ENCODE measurements at places on chromosomes 3 and 15.
A peak's percentile ranks its signal among the peaks of the same experiment; 100 is the strongest.

GRCh38 chr3:194344012-194344411, 7.1 kb downstream of the CPN2 start:
- peak; percentile 44 for ATAC-seq

- no peak for ATAC-seq
These were observed 219.4 kb upstream of the BHLHE40 start for GRCh38 chr3:4759689-4760312.

DNA sequence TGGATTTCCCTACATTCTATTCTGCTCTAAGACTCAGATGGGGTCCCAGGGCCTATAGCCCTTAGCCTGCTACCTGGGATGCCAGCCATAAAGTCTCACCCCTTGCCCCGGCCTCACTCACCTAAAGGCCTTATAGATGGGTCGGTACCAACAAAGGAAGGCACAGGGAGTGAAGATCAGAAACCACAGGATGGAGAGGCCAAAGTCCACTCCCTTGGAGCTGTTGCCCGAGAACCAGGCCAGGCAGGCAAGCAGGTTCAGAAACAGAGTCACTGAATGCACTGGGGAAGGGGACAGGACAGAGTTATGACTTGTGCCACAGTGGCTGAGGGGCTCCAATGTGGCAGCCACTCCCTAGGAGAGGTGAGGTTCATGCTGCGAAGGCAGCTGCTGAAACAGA, 7.4 kb upstream of the ULK3 start:
- ATAC-seq = no peak

DNA sequence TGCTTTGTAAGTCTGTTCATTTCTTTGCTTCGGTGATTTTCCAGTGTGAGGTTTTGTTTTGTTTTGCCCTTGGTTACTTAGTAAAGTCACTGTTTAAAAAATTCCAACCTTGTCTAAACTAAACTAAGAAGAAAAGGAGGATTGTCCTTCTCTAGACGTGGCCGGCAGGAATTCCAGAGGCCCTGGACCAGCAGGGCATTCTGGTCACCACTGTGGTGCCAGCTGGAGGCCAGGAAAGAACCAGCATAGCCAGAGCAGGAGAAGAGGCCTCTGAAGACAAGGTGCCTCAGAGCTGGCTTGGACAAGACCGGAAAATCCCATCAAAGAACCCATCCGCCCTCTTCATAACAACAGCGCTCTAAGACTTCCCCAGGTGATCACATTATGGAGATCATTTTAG, 8.2 kb downstream of the PLOD2 start:
- ATAC-seq = no peak

DNA sequence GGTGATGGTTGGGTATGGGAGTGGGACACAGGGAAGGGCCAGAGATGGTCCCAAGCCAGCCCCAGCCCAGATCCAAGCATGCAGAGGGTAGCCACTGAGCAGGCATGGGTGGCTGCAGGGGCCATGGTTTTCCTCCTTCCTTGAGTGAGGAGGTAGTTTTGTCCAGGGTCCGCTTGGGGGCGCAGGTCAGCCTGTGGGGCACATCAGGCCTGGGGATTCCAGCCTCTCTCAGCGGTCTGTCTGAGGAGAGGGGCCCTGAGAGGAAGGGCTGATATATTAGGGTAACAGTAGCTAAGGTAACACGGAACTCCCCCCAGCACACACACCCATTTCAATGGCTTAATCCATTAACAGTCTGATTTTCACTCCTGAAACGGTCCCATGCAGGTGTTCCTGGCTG, 22.7 kb upstream of the LCTL start:
- ATAC-seq = no peak

GRCh38 chr3:150077581-150078247, 107.0 kb upstream of the PFN2 start:
- ATAC-seq = no peak

GRCh38 chr3:60798456-60798855, 452.8 kb downstream of the FHIT start:
- ATAC-seq = no peak

- ATAC-seq = no peak
These were observed 386.6 kb upstream of the THBS1 start for GRCh38 chr15:39194106-39194830.

DNA sequence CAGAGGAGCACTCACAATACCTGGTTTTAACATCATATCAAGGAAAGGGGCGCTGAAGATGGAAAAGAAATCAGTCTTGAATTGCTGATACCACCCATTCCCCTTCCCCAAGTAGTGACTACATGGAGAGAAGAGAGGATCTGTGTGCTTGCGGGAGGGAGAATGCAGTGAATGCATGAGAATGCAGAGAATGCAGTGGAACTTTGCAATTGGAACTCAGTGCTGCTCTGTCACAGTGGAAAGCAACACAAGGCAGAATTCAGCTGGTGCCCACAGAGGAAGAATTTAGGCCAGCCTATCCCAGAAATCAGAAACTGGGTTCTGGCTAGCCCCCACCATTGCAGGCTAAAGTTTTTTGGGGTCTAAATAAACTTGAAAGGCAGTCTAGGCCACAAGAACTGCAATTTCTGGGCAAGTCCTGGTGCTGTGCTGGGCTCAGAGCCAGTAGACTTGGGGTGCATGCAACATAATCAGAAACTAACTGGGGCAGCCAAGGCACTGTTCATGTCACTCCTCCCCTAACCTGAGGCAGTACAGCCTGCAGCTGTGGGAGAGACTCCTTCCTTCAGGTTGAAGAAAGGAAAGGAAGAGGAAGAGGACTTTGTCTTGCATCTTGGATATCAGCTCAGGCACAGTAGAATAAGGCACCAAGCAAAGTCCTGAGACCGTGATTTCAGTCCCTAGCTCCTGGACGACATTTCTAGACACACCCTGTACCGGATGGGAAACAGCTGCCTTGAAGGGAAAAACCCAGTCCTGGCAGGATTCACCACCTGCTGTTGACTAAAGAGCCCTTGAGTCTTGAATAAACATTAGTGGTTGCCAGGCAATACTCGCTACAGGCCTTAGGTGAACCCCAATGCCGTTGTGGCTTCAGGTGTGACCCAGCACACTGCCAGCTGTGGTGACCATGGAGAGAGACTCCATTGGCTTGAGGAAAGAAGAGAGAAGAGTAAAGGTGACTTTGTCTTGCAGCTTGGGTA, 329.3 kb downstream of the TBL1XR1 start:
- no peak for ATAC-seq

GRCh38 chr15:31222773-31223341, 103.8 kb upstream of the KLF13 start:
- ATAC-seq = no peak

- no peak for ATAC-seq
These were observed 879.2 kb downstream of the ROBO1 start for GRCh38 chr3:78888635-78889034.

DNA sequence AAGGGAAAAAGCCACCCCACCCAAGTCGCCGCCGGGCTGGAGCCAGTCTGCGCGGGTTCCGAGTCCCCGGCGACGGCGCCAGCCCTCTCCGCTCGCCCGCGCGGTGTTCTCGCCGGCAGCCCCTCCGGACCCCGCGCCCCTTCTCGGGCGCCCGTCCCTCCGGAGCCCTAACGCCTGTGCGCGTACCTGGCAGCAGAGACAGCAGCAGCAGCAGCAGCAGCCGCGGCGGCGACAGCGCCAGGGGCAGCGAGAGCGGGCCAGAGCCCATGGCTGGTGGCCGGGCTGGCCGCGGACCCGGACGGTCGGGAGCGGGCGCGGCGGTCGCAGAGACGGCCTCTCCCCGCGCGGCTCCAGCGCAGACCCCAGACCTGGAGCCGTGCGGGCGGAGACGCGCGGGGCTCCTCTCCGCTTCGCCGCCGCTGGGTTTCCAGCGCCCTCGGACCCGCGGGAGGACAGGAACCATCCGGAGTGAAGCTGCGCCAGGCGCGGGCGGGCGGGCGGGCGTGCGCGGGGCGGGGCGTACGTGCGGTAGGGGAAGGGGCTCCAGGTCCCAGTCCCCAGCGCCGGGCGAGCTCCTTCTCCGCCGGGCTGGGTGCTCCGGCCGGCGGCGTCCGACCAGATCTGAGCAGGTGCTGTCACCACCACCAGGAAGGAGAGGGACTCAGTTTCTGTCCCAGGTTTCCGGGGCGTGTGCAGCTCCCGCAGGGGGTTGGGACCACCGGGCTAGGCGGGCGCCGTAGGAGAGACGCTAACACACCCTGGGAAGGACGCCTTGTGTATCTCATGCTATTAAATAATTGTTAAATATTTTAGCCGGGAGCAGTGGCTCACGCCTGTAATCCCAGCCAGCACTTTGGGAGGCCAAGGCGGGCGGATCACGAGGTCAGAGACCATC, at the start of gene CHRNA3:
Gene CHRNA3 (minus strand): TSS at position 470 of the 895 bp plus-strand sequence. CDS start 202 bp downstream, at position 268.
- no peak for ATAC-seq

DNA sequence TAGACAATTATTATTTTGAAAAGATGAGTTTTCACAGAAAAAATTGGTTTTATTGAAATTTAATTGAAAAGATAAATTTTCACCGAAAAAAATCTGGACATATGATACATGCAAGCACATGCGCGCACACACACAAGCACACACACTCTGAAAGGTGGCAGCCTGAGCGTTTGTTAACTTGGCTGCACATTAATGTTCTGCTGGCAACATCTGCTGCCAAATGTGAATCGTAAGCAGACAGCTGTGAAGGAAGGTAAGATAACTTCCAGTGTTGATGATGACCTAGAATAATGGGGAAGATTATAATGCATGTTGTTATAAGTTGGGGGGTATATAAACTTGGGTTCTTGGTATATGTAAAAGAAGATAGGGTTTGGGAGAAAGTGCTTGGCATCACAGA, 18.4 kb upstream of the CMTM7 start:
- ATAC-seq = no peak

DNA sequence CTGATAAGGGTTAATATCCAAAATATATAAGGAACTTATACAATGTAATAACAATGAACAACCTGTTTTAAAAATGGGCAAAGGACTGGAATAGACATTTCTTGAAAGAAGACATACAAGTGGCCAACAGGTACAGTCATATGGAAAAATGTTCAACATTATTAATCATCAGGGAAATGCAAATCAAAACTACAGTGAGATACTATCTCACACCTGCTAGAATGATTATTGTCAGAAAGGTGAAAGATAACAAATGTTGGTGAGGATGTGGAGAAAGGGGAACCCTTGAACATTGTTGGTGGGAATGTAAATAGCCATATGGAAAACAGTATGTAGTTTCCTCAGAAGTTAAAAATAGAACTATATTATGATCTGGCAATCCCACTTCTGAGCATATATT, 20.4 kb downstream of the GOLM2 start:
- ATAC-seq = peak; percentile 54

DNA sequence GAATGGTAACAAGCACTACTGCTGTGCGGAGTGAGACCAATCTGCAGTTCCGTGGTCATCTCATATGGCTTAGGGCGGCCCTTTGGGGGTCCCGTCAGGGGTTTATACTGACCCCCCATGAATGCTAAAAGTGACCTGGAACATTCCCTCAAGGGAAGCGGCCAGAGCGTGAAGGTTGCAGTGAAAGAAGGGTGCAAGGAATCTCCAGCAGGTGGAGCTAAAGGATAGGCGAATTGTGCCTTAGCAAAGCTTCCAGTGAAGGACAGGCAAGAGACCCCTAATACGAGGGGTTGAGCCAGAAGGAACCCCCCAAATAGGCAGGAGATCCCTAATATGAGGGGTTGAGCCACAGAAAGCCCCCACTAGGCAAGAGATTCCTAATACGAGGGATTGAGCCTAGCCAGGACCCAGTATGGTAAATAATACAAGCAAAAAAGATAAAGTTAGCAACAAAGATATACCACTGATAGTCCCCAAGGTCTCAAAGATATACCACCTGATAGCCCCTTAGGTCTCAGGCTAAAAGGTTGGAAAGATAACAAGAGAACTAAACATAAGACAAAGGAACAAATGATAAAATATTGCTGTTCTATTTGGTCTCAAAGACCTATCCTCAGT, 32.8 kb downstream of the ZNF589 start:
- no peak for ATAC-seq

GRCh38 chr3:62662677-62663076, 212.5 kb downstream of the CADPS start:
- ATAC-seq = no peak

DNA sequence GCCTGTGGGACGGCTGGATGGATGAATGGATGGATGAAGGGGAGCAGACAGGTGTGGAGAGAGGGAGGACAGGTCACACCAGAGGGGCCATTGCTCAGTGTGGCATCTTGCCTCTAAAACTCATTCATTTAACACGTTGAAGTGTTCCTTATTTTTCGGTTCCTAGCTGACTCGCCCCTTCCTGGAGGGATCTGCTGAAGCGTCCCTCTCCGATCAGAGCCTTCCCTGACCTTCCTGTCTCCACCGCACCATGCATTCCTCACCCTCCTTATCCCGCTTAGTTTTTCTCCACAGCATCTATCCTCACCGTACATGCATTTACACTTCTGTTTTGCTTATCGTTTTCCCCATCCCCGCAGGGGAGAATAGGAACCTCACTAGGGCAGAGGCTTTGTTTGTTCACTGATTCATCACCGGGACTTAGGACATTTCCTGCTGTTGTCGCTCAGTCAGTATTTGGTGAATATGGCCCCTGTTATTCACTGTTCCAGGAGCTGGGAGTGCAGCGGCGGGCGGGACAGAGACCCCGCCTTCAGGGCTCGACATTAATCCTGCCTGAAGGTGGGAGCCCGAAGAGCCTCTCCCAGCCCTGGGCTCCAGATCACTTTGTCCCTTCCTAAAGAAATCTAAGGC, 32.0 kb downstream of the FOXL2 start:
- peak; percentile 2 for ATAC-seq
